ENCODE measurements at places on chromosomes 1 and 21. TPM values are rescaled to one million over a fixed set of nuclear protein-coding genes. Genes with fewer than 3 reads are reported as not detected.

DENND2C gene
- 0.64 TPM for polyA plus RNA-seq

EDN2 gene
- polyA plus RNA-seq, result 0.19 TPM

INTS7 gene
- 17.9 TPM for polyA plus RNA-seq

- no peak for DNase-seq
Observed at GRCh38 chr21:44872323-44872648, 1.2 kb downstream of the PTTG1IP start.

DNA sequence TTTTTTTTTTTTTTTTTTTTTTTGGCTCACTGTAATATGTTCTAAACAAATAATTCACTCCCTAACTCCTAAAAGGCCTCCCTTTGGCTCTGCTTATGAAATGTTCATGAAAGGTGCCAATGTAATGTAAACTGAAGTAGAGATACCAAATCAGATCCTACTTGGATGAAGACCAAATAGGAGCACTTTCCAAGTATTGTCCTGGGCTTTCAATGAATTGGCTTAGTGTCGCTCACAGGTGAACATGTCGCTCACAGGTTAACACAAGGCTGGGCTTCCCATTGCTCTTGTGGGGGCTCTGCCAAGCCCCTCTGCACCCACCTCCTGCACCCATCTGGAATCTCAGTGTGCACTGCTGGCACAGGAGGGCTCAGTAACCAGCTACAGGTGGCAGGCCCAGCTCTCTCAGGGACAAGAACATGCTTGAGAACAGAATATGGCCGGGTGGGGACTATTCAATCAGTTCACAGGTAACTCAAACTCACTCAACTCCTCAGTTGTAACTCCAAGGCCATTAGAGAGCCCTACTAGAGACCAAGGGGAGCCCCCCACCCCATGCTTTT, 10.6 kb upstream of the CD58 start:
- DNase-seq, result no peak

DNA sequence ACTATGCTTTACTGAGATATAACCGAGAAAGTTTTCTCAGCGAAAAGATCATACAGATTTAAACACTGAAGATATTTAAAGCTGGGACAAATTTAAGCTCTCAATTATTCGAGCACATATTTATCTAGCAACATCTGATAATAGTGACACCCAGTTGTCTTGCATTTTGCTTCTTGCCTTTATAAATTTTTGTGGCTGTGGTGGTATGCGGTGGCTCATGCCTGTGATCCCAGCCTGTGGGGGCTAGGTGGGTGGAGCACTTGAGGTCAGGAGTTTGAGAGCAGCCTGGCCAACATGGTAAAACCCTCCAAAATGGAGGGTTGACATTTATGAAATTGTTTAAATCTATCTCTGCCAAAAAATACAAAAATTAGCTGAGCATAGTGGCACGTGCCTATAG, 312.2 kb downstream of the SPATA17 start:
- DNase-seq, result no peak

Measured in AG04450 (cell line).